ENCODE measurements at places on chromosomes 13 and 19. TPM values are rescaled to one million over a fixed set of nuclear protein-coding genes. Genes with fewer than 3 reads are reported as not detected.

DNA sequence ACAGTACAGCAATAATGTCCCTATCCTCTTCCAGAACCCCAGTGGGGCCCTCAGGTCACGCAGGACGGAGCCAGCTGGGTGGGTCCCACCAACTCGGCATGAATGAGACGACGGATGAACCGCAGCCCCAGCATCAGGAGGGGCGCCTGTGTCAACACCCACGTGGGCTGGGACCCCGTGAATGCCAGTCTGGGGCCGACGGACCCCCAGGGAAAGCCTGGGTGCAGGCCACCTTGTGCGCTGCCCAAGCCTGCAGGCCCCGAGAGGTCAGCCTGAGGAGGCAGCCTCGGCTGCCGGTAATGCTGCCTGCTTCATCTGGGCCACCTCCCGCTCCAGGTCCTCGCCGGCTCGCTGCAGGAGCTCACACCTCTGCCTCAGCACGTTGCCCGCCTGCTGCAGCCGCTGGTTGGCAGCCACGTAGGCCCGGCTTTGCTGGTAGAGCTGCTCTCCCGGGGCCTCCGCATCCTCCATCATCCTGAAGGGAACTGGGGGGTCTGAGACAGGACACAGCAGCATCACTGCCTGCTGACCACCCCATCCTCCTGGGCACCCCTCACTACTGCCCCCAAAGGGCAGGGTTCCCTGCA is 4.2 kb downstream of the C19orf25 start:
- DNase-seq: no peak

PROZ gene
- 3.2 TPM for polyA plus RNA-seq

DNA sequence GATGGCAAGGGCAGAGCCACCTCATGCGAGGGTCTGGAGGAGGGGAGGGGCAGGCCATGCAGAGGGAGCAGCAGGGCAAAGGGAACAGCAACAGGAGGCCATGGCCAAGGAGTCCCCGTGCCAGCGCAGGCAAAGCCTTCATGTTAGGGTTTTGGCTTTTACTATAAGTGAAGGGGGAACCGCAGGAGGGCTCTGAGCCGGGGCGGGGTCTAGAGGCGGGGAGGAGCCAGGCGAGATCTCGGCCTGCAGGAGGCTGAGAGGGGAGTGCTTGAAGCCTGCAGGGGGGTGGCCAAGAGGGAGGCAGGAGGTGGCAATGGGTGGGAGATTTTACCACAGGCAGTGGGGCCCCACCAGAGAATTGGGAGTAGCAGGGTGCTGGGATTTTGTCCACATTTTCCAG is 6.3 kb downstream of the ARHGAP33 start:
- DNase-seq: no peak

DNA sequence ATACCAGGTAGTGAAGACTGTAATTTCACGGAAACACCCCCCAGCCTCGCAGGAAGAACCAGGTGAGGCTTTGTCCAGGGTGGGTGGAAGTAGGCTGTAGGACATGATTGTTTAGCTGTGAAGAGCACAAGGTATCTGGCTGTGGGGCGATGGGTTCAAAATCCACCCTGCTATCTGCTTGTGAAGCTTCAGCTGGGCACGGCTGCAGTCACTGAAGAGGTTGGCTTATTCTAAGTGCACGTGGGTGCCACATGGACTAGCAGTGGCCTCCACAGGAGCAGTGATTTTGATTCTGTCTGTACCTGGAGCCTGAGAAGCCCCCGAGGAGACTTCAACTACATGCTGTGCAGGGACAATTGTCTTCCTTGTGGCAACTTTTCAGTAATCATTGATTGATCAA is 254.1 kb downstream of the FGF9 start:
- DNase-seq: no peak

BEST2 gene
- 0.13 TPM for polyA plus RNA-seq

GRCh38 chr19:18856385-18857126 is 24.8 kb downstream of the UPF1 start:
- DNase-seq: peak; percentile 50

- DNase-seq: no peak
Observed at GRCh38 chr19:6499052-6499790, 2.9 kb downstream of the TUBB4A start.

KISS1R gene
- polyA plus RNA-seq: 1.1 TPM

DNA sequence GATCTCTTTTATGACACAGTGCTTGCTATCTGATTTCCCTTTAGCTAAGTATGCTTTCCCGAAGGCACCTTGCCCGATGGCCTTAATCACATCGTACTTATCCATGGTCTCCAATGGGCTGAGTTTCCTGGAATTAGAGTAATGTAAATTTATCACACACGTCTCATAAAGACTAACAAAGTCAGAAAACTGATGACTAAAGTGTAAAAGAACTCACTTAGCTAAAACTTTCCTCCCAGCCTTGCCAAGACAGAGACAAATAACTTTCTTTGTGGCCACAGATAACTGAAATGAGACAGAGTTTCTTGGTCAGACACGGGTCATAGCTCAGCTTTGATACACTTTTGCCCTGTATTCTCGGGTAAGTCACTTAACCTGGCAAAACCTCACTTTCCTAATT is 1.5 kb downstream of the NEK5 start:
- no peak for DNase-seq

DNA sequence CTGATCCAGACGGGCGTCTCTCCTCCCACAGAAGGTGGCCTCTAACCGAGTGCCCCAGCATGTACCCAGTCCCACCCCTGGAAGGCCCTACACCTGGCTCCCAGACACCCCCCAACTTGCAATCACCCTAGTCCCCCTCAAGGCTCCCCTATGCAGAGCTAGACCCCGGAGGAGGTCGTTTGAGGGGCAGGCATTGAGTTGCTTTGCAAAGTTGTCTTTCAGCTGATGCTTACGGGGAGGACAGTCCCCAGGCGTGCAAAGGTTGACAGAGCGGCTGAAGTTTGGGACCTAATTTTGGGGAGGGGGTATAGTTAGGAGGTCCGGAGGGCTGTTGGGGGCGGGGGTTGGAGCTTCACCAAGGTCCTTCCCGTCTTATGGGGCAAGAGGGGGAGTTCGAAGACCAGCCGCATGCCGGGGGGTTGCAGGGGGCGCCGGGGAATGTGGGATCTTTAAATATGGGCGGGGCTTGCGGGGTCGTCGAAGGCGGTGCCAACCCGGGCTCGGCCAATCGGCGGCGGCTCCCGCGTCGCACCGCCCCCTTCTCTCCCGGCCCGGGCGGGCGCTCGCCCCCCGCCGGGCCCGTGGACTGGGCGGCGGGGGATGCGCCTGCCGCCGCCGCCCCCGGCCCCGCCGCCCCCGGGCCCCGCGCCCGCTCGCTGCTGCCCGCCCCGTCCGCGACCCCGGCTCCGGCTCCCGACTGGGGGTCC is at the start of gene KCNN1:
Gene KCNN1, plus strand, starts transcription at position 558 of the 707 bp plus-strand sequence. CDS start 6,782 bp downstream, outside the sequence.
- DNase-seq: no peak

DNA sequence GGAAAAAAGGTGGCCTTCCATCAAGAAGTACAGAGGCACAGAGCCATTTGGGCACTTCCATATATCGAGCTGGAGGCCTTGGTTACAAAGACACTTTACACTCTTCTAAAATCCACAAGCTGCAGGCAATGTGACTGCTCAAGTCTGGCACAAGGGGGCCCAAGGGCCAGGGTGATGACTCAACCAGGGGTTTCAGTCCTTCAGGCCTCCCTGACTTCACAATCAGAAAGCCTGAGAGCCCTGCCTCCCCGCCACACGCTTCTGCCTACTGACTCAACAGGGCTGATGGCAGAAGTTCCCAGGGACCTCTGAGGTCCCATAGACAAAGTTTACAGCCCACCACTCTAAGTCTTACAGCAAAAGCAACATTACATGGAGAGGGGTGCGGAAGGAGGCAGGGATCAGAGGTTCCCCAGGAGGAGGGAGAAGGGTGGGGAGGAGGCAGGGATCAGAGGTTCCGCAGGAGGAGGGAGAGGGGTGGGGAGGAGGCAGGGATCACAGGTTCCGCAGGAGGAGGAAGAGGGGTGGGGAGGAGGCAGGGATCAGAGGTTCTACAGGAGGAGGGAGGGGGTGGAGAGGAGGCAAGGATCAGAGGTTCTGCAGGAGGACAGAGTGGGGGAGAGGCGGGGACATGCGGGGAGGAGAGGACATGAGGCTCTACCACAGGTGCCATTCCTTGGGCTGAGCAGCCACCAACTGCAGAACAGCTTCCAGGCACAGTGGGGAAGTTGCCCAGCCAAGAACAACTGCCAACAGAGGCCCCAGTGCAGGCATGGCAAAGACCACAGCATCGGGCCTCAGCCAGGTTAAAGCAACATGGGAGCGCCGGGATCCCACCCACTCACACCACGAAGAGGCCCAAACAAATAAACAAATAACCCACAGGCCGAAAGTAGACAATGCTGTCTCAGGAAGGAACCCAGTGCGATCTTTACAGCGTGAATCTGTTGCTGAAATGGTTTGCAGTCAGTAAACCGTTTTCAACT is 52.0 kb downstream of the SLC7A1 start:
- no peak for DNase-seq

GRCh38 chr19:54644056-54644455 is 13.8 kb downstream of the LILRB1 start:
- DNase-seq: no peak
